ENCODE measurements at places on chromosomes 3 and 15.
A peak's percentile ranks its signal among the peaks of the same experiment; 100 is the strongest.

- no peak for DNase-seq
Observed at GRCh38 chr3:124250053-124250452, 258.1 kb upstream of the ROPN1 start.

DNA sequence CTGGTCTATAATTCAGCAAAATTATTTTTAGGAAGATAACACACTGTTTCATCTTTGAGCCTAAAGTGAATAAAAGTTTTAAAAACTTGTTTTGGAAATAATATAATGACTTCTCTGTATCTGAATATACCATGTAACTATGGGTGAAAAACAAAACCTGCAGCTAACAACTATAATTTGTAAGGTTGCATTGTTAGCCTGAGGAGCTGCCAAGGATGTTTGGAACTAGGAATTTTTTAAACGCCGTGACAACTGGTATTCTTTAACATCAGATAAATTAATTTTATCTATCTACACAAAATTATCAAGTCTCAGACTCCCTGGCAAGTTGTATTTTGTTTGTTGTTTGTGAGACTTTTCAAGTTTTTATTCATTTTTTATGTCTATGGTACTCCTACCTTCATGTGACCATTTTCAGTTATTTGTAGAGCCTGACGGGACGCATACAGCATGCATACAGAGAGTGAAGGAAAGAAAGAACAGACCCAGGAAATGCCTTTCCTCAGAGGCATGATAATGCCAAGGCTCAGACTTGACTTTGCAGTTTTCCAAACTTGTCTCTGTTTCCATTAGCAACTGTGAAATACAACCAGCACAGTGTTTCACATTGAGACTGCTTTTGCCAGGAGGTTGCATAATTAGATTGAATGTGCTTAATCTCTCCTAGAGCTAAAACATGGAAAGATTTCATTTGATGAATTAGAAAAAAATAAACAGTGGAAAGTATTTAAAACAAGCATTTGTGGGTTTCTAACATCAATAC, 60.8 kb upstream of the ARHGEF26 start:
- no peak for DNase-seq

GRCh38 chr15:96264351-96264798, 66.1 kb upstream of the NR2F2 start:
- DNase-seq: no peak

DNA sequence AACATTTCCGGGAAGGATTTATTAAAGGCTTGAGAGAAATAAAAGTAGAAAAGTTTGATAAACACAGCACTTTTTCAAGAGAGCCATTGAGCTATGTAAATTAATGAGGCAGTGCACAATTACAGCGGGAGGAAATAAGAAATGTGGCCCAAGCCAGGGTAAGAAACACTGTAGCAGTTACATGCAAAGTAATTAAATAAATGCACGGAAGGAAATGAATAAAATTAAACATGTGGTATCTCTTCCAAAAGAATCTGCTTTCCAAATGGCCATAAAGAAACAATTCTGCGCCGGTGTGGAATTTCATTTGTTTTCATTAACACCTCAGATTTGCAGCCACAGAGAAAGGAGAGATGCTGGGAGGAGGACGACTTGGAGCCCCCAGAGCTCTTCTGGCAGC, 35.3 kb downstream of the ZPLD1 start:
- no peak for DNase-seq

GRCh38 chr3:105108823-105109222, 257.9 kb upstream of the ALCAM start:
- no peak for DNase-seq

GRCh38 chr3:138608322-138609135, at the start of gene FAIM:
FAIM (plus strand) TSS chr3:138608771; CDS start chr3:138619727, 10,956 bp downstream.
- DNase-seq: peak; percentile 40

GRCh38 chr3:49669352-49669751, 4.8 kb upstream of the APEH start:
- no peak for DNase-seq

GRCh38 chr3:350871-351371, 154.4 kb downstream of the CHL1 start:
- DNase-seq: no peak

GRCh38 chr15:92178911-92179310, 214.8 kb upstream of the ST8SIA2 start:
- no peak for DNase-seq

- no peak for DNase-seq
Observed at GRCh38 chr3:127475391-127475790, 115.1 kb downstream of the TPRA1 start.
